RWPE1 (cell line): ENCODE measurements at places on chromosomes 12 and 14.

GRCh38 chr14:95713596-95714371, at the start of gene TCL1A:
TCL1A (minus strand) TSS chr14:95714125; CDS start chr14:95714066, 59 bp downstream.
- DNase-seq, result no peak

DNA sequence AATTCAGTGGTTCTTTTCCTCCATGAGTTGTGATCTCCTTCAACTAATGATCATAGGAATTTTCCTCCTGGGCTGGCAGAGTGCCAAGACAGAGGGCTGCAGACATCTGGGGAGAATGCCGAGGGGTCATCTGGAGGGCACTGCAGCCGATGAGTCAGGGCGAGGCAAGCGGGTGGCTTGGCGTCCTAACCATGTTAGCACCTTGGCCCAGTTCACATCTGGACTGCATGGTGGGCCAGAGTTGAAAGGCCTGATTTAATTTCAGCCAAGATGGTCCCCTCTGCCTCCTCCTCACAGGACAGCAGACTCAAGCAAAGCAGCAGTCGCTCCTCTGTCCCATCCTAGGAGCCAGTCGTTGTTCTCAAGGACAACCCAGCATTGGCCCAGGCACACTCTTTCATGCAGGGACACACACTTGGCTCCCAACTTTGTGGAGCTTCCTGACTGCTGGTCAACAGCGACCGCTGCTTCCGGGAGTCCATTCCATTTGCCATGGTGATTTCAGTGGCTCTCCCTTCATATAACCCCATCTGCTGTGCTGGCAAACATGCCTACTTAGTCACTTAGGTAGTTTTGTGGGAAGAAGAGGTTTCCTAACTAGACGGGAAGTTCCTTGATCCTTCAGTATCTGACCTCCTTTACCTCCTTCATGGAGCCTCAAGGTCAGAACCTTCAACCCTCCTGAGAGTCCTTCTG, 161.8 kb downstream of the TTC8 start:
- peak; percentile 44 for DNase-seq

DNA sequence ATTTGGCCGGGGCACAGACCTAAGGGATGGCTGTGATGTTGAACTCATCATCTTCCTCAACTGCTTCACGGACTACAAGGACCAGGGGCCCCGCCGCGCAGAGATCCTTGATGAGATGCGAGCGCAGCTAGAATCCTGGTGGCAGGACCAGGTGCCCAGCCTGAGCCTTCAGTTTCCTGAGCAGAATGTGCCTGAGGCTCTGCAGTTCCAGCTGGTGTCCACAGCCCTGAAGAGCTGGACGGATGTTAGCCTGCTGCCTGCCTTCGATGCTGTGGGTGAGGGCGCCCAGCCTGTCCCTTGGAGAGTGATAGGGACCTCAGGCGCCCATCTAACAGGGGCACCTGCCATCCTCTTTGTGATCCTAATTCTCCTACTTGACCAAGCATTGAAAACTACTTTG, 12.4 kb downstream of the OAS3 start:
- DNase-seq, result no peak

- peak; percentile 90 for DNase-seq
Measured at GRCh38 chr12:113245695-113246477, 24.6 kb downstream of the TPCN1 start.
